Suprapubic skin (tissue), 4 donors: ENCODE measurements at places on chromosomes 6 and 20.

DNA sequence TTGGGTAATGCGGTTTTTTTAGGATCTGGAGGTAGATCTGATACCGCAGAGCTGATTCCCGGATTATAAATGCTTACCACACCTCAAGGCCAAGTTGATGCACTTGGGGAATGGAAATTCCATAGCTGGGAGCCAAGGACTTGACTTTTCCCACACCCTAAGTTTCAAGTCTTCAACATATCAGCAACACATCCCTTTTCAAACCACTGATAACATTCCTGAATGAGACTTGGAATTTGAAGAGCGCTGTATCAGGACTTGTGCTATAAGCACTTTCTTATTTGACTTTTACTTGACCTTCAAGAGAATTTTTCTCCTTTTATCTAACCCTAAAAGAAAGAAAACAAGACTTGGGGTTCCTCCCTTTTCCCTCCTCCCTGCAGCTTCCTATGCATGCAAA, 90.6 kb upstream of the NAA20 start:
- DNase-seq: no peak

DNA sequence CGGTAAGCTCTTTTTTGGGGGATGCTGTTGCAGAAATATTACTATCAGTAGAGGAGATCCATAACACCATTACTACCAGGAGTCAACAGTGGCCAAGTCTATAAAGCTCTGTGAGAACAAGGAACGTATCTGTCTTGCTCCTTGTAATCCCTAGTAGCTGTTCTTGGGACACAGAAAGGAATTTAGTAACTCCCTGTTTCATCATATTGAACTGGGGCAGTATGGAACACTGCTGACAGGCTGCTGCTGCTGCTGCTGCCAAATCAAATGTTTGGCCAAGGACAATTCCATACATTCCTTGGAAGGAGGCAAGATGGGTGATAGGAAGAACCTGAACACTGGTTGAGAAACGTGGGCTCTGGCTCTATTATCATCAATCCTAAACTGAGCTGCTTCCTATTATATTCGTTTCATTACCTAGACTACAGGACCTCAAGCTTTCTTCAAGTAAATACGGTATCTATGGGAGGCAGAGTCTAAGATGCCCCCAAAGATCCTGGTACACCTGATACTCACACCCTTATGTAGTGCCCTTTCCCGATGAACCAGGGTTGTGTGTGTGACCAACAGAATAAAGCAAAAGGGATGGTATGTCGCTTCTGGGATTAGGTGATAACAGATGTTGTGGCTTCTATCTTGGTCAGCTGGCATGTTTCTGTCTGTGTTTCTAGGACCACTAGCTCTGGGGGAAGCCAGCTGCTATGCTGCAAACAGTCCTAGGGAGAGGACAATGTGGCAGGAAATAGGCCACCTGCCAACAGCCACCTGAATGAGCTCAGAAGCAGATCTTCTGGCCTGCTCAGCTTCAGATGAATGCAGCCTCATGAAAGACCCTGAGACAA, 39.5 kb downstream of the ELOVL5 start:
- DNase-seq: no peak

GRCh38 chr6:79435746-79436145, 101.5 kb downstream of the LCA5 start:
- DNase-seq: no peak

- no peak for DNase-seq
Measured at GRCh38 chr20:48448666-48449600, 378.9 kb downstream of the PREX1 start.

- no peak for DNase-seq
Measured at GRCh38 chr6:145260484-145261175, 474.7 kb downstream of the EPM2A start.

- no peak for DNase-seq
Measured at GRCh38 chr6:161048641-161049040, 57.1 kb downstream of the MAP3K4 start.

DNA sequence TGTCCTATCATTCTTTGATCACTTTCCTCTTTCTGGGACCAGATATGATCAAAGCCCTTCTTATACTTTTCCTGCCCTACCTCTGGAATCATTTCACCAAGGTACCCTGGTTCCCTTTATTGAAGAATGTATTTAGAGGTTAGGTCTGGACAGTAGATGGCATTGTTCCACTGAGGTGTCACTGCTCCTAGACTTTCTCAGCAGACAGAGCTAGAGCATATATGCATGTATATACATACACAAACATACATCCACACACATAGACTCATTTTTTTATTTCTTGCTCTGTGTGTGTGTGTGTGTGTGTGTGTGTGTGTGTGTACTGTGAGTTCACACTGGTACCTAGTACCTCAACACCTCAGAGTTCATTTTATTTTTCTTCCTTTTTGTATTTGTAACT, 40.9 kb downstream of the PTPRA start:
- DNase-seq: no peak

- no peak for DNase-seq
Measured at GRCh38 chr20:53995949-53996348, 74.4 kb downstream of the BCAS1 start.

GRCh38 chr6:136095986-136096385, 154.1 kb downstream of the MTFR2 start:
- DNase-seq: no peak

DNA sequence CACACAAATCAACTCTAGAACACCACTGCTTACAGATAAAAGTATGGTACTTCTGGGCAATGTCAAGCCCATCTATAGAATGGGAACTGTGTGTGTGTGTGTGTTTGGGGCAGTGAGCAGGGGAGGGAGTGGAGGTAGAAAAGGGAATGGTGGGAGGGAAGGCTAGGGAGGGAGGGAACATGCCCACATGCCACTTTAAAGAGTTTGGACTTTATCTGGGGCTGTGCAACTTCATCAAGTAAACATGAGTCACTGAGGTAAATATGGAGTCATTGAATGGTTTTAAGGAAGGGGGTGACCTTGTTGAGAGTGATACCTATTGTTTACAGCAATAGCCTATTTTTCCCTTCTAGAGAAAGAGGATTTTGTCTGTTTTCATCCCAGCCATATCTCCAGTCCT, 22.5 kb upstream of the RNGTT start:
- no peak for DNase-seq

DNA sequence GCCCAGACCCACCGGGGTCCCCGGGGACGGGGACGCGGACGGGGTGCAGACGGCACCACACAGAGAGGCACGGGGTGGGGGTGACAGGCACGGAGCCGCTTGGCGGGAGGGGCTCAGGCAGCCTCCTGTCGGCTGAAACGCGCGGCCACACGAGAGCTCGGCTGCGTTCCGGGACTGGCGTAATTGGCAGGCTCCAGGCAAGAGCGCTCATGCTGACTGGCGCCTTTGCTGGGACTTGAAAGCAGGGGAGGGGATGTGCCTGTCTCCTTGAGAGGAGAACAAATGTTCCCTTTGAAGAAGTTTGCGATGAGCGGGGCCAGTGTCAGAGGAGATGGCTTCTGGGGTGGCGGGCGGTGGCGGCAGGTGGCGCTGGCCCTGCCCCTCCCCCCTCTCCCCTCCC, 25.8 kb downstream of the BHLHE23 start:
- no peak for DNase-seq

DNA sequence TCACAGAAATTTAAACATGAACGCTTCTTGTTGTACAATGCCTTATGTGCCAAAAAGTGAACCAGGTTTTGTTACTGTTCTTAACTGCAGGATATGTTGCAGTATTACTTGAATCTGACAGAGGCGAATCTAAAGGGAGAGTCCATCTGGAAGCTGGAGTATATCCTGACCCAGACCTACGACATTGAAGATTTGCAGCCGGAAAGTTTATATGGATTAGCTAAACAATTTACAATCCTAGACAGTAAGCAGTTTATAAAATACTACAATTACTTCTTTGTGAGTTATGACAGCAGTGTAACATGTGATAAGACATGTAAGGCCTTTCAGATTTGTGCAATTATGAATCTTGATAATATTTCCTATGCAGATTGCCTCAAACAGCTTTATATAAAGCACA, 19.9 kb downstream of the SMPDL3A start:
- DNase-seq: no peak

DNA sequence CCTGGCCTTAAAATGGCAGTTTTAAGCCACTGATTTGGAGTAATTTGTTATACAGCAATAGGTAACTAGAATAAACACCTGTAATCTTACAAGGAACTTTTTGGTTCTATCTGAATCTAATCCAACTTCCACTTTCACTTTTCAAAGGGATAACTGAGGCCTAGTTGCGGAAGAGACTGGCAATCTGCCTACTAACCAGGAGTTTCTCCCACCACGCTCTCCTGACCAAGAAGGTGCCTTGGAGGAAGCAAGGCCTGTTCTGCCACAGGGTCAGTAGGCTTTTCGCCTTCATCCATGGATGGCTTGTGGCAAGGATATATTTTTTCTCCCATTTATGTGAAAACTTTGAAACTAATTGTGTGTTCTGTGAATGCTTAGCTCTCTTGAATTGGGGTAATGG, 12.9 kb upstream of the MYBL2 start:
- no peak for DNase-seq

DNA sequence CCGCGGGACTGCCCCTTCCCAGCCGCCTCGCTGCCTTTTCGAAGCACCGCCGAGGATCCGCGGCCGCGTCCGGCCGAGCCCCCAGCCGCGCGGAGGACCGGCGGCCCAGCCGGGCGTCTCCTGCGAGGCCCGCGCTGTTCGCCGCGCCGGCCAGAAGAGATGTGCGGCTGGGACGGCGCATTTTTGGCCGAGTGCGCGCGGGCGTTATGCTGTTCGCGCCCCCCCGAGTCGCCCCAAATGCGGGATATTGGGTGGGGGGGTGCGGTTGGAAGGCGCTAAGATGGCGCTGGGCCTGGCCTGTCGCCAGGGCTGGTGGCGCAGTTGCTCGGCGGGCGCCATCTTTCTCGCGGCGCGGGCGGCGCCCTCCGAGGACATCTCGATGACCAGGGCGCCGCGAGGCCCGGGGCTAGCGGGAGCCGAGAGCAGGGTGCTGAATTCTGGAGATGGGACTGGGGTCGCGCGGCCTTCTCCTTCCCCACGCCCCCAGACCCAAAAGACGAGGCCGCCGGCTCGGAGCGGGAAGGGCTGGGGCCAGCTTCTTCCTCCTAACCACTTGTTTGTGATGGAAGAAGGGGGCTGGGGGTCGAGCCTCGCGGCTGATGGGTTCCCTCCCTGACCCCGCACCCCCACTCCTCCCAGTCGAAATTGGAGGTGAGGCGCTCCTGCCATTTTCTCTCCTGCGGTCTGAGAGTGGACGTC, 1.5 kb downstream of the BICRAL start:
- peak; percentile 86 for DNase-seq

DNA sequence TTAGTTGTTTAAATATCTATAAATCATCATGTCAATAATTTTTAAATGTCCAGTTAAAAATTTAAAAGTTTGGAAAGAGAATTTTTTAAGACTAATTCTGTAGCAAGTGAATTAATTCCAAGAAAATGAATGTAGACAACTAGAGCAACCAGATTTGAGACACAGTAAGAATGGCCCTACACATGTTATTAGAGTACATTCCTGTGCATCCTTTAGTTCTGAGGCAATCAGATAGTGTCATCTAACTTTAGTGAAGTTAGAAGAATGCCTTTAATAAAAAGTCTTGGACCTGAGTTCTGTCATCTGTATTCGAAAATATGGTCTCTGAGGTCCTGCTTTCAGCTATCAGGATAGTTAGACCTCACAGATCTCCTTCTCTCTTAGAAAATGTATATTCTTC, 63.7 kb downstream of the HIVEP2 start:
- DNase-seq: no peak

GRCh38 chr6:17001188-17001587, 100.7 kb upstream of the STMND1 start:
- DNase-seq: no peak

DNA sequence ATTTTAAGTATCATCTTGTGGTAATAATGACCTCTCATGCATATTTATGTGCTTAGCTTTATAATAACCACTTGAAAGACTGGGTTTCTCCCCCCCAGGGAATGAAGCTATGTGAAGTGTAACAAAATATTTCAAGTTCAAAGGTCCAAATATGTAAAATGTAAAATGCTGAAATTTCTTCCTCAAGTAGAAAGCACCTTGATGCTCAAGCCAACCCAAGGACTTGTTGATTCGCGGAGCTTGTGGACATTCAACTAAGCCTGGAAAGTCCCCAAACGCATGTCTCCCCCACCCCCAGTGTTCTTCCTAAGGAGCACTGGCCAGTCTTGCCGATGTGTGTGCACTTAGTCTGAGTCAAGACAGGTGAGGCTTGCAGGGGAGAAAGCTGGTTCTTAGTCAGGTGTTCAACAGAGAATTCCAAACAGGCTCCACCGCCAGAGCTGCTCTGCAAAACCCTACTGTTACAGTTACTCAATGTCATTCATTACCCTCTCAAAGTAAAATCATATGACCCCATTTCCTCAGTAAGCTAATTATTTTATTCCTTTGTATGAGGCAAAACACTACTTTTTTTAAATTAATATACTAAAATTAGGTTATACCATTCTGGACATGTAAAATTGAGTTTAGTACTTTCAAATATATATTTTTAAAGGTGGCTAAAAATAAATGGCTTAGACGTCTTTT, 46.9 kb upstream of the QKI start:
- DNase-seq: no peak

GRCh38 chr6:8108031-8108660, 5.8 kb upstream of the EEF1E1 start:
- DNase-seq: no peak
